ENCODE measurements at places on chromosomes 5 and 9.

GRCh38 chr9:75064307-75065025 lies 23.5 kb downstream of the NMRK1 start:
- DNase-seq = no peak

DNA sequence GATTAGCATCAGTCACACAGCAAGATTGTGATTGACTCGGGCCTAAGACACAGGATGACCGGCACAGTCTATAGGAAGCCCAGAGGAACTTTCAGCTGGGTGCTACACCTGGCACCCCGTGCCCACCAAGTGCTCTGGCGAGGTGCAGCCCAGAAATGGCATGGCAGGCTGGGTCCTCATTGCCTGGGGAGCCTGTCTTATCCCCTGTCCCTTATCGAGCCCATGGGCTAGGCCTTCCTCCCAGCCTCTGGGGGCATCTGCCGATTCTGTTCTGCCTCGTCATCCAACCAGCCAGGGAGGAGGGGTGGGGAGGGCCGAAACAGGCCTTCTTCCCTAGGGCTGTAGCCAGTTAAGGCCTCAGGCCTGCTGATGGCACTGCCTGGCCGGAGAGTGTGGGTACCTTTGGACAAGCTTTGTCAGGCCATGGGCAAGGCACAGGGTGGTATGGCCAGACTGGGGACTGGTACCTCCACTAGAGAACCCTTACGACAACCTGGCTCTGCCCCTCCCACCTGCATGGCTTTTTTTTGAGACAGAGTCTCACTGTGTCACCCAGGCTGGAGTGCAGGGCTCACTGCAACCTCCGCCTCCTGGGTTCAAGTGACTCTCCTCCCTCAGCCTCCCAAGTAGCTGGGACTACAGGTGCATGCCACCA lies 1.6 kb downstream of the GRK6 start:
- DNase-seq = no peak

GRCh38 chr5:68884144-68884754 lies 209.6 kb upstream of the SLC30A5 start:
- DNase-seq = no peak

DNA sequence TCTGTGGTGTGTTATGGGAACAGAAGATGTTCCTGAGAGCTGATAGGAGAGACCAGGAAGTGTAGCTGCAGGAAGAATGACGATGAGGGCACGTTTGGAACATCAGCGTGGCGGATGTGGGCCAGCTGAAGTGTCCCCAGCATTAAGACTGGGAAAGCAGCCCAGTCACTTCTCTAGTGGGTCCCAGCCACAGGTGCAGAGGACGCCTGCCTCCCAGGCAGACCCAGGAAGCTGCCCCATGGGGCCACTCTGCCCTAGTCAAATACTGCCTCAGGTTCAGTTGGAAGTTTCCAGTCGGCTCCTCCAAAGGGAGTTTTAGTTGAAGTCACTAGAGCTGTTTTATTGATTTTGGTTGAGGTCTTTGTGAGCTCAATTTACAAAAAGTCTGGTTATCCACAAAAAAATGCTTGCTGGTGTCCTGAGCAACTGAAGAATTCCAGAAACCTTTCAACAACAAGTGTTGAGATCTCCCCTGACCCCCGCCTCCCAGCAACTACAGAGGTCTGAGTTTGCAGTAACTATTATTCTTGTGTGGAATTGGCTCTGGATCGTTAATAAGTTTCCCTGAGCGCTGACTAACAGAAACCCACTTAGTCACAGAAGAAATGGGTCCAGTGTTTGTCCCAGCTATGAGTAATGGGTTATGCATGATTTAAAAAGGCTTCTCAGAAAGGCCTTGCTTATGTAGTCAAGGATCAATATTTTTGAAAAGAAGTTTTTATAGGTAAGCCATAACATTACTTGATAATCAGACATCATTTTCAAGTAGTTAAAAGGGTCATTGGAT lies 294.1 kb downstream of the FANCC start:
- peak; percentile 85 for DNase-seq

- DNase-seq = no peak
Measured at GRCh38 chr9:107862323-107862722, 372.8 kb upstream of the KLF4 start.

GRCh38 chr9:131808291-131808690 lies 68.4 kb upstream of the RAPGEF1 start:
- DNase-seq = no peak

DNA sequence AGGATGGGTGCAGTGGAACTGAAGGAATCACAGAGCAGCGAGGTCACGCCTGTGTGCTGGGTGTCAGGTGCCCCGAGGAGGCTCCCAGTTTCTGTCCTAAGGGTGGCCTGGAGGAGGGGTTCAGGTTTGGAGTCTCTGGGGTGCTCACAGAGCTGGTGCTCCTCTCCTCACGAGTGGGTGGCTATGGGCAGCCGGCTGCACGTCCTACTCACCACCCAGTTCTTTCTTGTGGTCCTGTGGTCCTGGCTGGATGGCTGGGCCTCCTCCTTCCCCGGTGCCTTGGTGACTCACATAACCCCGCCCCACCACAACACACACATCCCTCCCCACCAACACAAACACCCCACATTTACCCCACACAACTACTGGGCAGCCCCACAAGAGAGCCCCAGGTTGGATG lies 9.9 kb upstream of the PTGS1 start:
- DNase-seq = peak; percentile 35

DNA sequence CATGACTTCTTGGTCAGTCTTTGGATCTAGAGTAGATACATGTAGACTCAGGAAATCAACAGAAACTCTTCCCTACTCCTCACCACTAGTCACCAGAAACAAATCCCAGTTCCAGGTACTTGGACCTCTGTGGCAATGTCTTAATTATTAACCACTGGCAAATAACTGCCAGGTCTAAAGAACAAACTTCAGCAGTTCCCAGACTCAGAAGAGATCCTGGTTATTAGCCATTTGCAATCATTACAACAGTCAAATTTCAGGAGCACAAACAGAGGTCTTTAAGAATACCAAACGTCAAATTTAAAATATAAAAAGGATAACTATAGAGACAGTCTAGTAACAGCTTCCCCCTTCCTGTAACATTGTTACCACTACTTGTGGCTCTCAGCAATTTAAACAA lies 10.2 kb downstream of the DIAPH1 start:
- no peak for DNase-seq

GRCh38 chr5:161086461-161086860 lies 234.4 kb upstream of the ATP10B start:
- peak; percentile 17 for DNase-seq

- no peak for DNase-seq
Measured at GRCh38 chr9:118252027-118252426, 547.8 kb downstream of the TLR4 start.

GRCh38 chr5:166436872-166437271 lies 1854.6 kb upstream of the WWC1 start:
- peak; percentile 76 for DNase-seq

Data from Daoy (cell line).